ENCODE measurements at places on chromosomes 5 and 9. TPM values are rescaled to one million over a fixed set of nuclear protein-coding genes. Genes with fewer than 3 reads are reported as not detected.

The ANKRD20A1 gene
- total RNA-seq: 2.7 TPM

The ARHGAP26 gene
- total RNA-seq: 60.5 TPM

DNA sequence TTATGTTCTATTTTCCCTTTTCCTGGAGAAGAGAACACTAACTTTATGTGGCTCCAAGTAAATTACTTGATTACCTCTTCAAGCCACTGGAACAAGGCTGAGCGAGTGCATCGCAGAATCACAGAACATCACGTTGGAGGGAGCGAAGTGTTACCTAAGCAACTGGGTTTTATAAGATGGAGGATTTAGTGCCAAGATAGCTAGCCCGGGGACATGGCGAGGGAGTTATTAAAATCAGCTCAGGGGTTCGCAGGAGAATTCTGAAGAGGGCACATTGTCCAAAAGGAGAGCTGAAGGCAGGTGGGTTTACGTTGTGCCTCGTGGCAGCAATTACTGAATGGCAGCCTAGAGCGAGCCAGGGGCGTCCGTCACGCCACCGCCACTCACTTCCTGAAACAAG is 563.2 kb upstream of the ADAMTS16 start:
- H3K4me3 ChIP-seq: no peak overlapping the region
- H3K27ac ChIP-seq: peak overlapping the region; percentile 41
- no peaks in the 10 kb centered on the region for H3K4me1 ChIP-seq
- no peak for DNase-seq
- H3K36me3 ChIP-seq: no peaks in the 10 kb centered on the region
- H3K27me3 ChIP-seq: no peaks in the 10 kb centered on the region

DNA sequence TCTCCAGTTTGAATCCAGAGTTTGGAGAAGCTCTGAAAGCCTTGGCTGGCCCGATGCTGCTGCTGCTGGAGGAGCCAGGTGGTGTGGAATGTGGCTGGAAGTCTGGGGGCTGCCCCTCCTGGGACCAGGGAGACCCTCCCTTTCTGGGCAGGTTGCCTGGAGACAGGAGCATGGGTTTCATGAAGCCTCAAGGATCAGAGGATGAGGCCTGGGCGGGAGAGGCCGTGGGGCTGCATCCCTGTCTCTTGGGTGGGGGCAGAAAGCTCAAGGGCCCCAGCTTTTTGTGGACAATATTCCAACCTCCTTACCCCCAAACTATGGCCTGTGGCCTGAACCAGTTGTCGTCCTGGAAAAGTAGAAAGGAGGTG is 10.1 kb downstream of the FGF18 start:
- H3K27ac ChIP-seq: no peak overlapping the region
- H3K4me1 ChIP-seq: no peaks in the 10 kb centered on the region
- no peaks in the 10 kb centered on the region for H3K36me3 ChIP-seq
- H3K4me3 ChIP-seq: no peak overlapping the region
- H3K27me3 ChIP-seq: no peaks in the 10 kb centered on the region

The TMEM232 gene
- 4.2 TPM for total RNA-seq

GRCh38 chr5:176675676-176676360 is 28.5 kb downstream of the TSPAN17 start:
- no peak overlapping the region for H3K27ac ChIP-seq
- no peaks in the 10 kb centered on the region for H3K27me3 ChIP-seq

DNA sequence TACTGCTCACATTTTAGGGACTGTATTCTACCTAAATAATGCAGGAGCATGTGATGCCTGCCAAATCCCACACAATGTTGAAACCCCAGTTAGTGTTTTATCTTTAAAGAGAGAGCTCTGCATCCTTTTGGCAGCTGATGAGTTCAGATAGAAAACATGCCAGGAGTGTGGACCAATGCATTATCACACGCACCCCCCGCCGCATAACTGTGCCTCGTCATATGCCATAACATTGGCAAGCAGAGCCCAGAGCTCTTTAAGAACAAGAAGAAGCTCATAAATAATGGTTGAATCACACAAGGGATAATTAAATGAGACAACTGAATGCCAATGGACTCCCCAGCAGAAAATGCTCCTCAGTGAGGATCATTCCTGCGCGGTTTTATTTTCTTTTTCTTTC is 52.8 kb upstream of the RORB start:
- no peaks in the 10 kb centered on the region for H3K36me3 ChIP-seq
- DNase-seq: no peak
- H3K27me3 ChIP-seq: no peaks in the 10 kb centered on the region
- H3K27ac ChIP-seq: no peak overlapping the region
- peaks cover 4% of the 10 kb centered on the region for H3K4me1 ChIP-seq

The KCTD16 gene
- total RNA-seq: 3.2 TPM

The IL5 gene
- not detected for total RNA-seq

GRCh38 chr5:102277144-102277543 is 18.9 kb downstream of the SLCO4C1 start:
- H3K27me3 ChIP-seq: no peaks in the 10 kb centered on the region
- H3K27ac ChIP-seq: no peak overlapping the region
- H3K4me3 ChIP-seq: no peak overlapping the region
- no peaks in the 10 kb centered on the region for H3K4me1 ChIP-seq

GRCh38 chr9:34957492-34958410 is at the start of gene PHF24:
TSS of gene PHF24 (plus strand) at chr9:34958285. CDS start at chr9:34971299, 13,014 bp downstream.
- peaks cover 8% of the 10 kb centered on the region for H3K4me1 ChIP-seq
- peak within 1 kb of the TSS; percentile 77 for H3K4me3 ChIP-seq
- H3K27ac ChIP-seq: no peak within 1 kb of the TSS
- H3K27me3 ChIP-seq: peaks cover 35% of the 10 kb centered on the region
- H3K36me3 ChIP-seq: no peaks in the 10 kb centered on the region

- no peaks in the 10 kb centered on the region for H3K36me3 ChIP-seq
- no peak overlapping the region for H3K4me3 ChIP-seq
- no peak overlapping the region for H3K27ac ChIP-seq
- H3K4me1 ChIP-seq: no peaks in the 10 kb centered on the region
- DNase-seq: no peak
Measured at GRCh38 chr9:94056442-94056974, 27.8 kb upstream of the PTPDC1 start.

- H3K4me3 ChIP-seq: no peak overlapping the region
- H3K36me3 ChIP-seq: no peaks in the 10 kb centered on the region
- no peaks in the 10 kb centered on the region for H3K27me3 ChIP-seq
Measured at GRCh38 chr9:104506565-104506964, 2.5 kb downstream of the OR13F1 start.

The CDH9 gene
- total RNA-seq: not detected

The OTP gene
- not detected for total RNA-seq

DNA sequence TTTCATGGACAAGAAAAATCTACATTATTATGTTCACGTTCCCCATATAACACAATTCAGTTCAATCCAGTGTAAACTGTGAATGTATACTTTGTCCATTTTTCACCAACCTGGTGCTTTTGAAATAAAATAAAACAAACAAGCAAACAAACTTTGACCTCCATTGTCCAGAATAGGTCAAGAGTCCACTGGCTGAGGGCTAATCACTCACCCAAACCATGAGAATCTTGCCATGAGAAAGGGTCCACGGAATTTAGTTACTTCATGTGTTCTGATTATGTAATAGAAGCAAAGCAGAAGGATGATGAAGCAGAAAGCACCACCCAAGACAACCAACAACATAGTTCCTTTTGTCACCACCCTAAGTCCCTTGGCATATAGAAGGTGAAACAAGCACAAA is 28.7 kb downstream of the DIAPH1 start:
- H3K27ac ChIP-seq: no peak overlapping the region
- H3K36me3 ChIP-seq: peaks cover 58% of the 10 kb centered on the region
- DNase-seq: no peak
- no peaks in the 10 kb centered on the region for H3K4me1 ChIP-seq
- no peak overlapping the region for H3K4me3 ChIP-seq
- no peaks in the 10 kb centered on the region for H3K27me3 ChIP-seq

The LAMC3 gene
- total RNA-seq: 39.5 TPM

The C9orf50 gene
- total RNA-seq: not detected

DNA sequence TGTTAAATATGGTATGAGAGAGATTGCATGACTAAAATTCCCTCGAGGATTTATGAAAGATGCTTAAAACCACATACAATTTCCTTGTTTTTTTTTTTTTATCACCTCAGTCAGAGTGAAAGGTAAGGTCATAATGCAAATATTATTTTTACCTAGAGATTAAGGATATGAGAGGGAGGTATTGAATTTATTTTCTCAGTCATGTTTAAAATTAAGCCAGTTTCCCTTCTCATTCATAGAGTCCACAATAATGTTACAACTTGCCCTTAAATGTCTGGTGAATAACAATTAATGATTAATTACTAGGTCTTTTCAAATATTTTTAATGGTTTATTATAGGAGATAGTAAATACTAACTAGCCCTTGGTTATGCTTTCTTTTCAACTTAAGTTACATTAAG is 144.9 kb upstream of the HAPLN1 start:
- no peaks in the 10 kb centered on the region for H3K36me3 ChIP-seq
- H3K4me1 ChIP-seq: no peaks in the 10 kb centered on the region
- DNase-seq: no peak
- H3K27ac ChIP-seq: no peak overlapping the region
- no peak overlapping the region for H3K4me3 ChIP-seq

- peaks cover 100% of the 10 kb centered on the region for H3K27me3 ChIP-seq
- no peak for DNase-seq
- H3K4me3 ChIP-seq: no peak overlapping the region
- no peaks in the 10 kb centered on the region for H3K36me3 ChIP-seq
Measured at GRCh38 chr9:137160716-137161557, 8.9 kb downstream of the LRRC26 start.

DNA sequence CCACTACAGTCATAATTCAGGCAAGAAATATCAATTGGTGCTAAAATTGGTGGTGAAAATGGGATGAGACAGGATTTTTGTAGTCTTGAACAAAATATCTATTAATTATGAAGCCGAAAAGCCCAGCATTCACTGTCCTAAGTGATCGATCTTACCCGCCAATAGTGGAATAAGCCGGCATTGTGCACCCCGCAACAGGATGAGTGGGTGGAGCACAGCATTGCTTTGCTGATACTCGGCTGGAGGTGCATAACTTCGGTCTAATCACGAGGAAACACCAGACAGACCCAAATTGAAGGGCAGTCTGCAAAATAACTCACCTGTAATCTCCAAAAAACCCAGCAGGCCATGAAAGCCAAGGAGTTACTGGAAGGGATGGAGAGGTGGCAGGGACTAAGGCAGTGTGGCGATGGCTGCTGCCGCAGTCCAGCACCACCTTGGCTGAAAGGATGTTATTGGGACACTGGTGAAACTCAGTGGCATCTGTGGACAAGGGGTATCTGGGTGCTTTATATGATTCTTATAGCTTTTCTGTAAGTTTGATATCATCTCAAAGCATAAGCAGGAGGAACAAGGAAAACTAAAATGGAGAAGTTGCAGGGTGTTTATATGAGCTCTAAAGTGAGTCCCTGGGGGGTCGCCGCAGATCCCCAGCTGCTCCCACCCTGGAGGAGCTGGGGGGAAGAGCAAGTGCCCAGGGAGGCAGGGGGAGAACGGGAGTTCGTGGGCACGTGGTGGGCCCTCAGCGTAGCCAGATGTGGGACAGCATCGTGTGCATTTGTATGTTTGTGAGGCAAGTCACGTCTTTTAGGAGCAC is 45.2 kb downstream of the AHRR start:
- H3K27ac ChIP-seq: no peak overlapping the region
- H3K27me3 ChIP-seq: peaks cover 5% of the 10 kb centered on the region
- DNase-seq: peak; percentile 22
- H3K36me3 ChIP-seq: no peaks in the 10 kb centered on the region
- H3K4me1 ChIP-seq: no peaks in the 10 kb centered on the region
- H3K4me3 ChIP-seq: no peak overlapping the region

The CRAT gene
- total RNA-seq: 17.2 TPM

The KCNV2 gene
- 1.2 TPM for total RNA-seq

The CENPH gene
- 48.9 TPM for total RNA-seq

DNA sequence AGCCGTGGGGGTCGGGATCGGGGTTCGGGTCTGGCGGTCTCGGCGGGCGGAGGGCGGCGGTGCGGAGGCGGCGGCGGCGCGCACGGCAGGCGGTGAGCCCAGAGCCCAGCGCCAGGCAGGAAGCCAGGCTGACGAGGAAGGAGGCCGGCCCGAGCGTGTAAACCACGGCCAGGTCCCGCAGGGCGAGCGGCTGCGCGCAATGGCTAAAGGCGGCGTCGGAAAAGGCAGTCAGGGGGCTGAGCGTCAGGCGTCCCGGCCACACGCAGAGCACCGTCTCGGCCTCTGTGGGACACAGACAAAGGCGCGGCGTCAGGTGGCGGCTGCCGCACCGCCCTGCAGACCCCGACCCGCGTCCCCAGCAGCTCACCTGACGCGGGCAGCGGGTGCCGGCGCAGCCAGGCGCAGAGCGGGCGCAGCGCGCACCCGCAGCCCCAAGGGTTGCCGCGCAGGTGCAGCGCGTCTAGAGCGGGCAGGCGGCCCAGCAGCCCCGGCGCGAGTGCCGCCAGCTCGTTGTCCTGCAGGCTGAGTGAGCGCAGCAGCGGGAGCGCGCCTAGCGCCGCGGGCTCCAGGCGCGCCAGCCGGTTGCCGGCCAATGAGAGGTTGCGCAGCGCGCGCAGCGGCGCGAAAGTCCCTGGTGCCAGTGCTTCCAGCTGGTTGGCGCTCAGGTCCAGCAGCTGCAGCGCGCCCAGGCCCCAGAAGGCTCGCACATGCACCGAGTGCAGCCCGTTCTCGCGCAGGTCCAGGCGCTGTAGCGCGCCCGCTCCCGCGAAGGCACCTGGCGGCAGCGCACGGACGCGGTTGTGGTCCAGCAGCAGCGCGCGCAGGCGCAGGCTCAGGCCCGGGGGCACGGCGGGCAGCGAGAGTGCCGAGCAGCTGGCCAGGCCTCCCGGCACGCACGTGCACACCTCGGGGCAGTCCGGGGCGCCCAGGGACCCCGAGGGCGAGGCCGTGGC is 671 bp downstream of the LRRC26 start:
- no peaks in the 10 kb centered on the region for H3K4me1 ChIP-seq
- H3K27me3 ChIP-seq: peaks cover 98% of the 10 kb centered on the region
- H3K4me3 ChIP-seq: peak overlapping the region; percentile 77
- peak; percentile 92 for DNase-seq

- no peak for DNase-seq
- no peaks in the 10 kb centered on the region for H3K27me3 ChIP-seq
- peaks cover 26% of the 10 kb centered on the region for H3K36me3 ChIP-seq
- H3K27ac ChIP-seq: no peak overlapping the region
Measured at GRCh38 chr5:176157656-176158055, 80.6 kb upstream of the SIMC1 start.

DNA sequence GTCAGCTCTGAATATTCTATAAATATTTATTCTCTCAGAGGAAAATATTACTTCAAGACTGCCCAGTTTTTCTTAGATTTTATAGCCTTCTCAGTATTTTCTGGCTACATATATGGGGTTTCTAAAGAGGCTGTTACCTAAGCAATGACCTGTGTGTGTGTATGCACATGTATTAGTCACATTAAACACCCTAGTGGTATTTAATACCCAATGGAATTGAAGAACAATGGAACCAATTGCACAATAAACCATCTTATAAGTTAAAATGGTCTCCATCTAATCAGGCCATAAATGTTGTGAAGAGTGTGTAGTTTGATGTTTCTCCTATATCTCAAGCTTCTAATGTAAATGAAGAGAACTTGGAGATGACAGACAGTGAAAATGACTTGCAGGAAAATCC is 450.0 kb downstream of the SPATA31D1 start:
- H3K36me3 ChIP-seq: no peaks in the 10 kb centered on the region
- no peaks in the 10 kb centered on the region for H3K4me1 ChIP-seq
- no peak for DNase-seq
- no peak overlapping the region for H3K27ac ChIP-seq

- no peak overlapping the region for H3K27ac ChIP-seq
- peaks cover 100% of the 10 kb centered on the region for H3K27me3 ChIP-seq
- DNase-seq: peak; percentile 74
- H3K4me3 ChIP-seq: peak overlapping the region; percentile 83
- H3K36me3 ChIP-seq: no peaks in the 10 kb centered on the region
Measured at GRCh38 chr9:14346811-14347405, 33.0 kb upstream of the NFIB start.

The GPRIN1 gene
- 4.8 TPM for total RNA-seq

The MRPL22 gene
- 97.0 TPM for total RNA-seq

All from endodermal cell (in vitro differentiated cells).